Vagina (tissue), 2 donors: ENCODE measurements at places on chromosomes 3 and 15. TPM values are rescaled to one million over a fixed set of nuclear protein-coding genes. Genes with fewer than 3 reads are reported as not detected.

- no peaks in the 10 kb centered on the region for H3K36me3 ChIP-seq
- no peak overlapping the region for H3K27ac ChIP-seq
- DNase-seq = no peak
- no peak overlapping the region for H3K4me3 ChIP-seq
- H3K27me3 ChIP-seq = no peaks in the 10 kb centered on the region
- no peaks in the 10 kb centered on the region for H3K4me1 ChIP-seq
Measured at GRCh38 chr15:44414001-44414400, 13.4 kb upstream of the CTDSPL2 start.

CCR1 gene
- 7.1 TPM for total RNA-seq

DZIP1L gene
- total RNA-seq = 27.5 TPM

- peaks cover 35% of the 10 kb centered on the region for H3K36me3 ChIP-seq
- H3K4me3 ChIP-seq = no peak overlapping the region
- H3K27me3 ChIP-seq = no peaks in the 10 kb centered on the region
- no peak for DNase-seq
- peaks cover 44% of the 10 kb centered on the region for H3K4me1 ChIP-seq
Measured at GRCh38 chr15:90873998-90874605, 5.7 kb downstream of the FURIN start.

SLC12A1 gene
- total RNA-seq = not detected

GCSAM gene
- 1.5 TPM for total RNA-seq
